ENCODE measurements at places on chromosomes 7 and 10. TPM values are rescaled to one million over a fixed set of nuclear protein-coding genes. Genes with fewer than 3 reads are reported as not detected.
A peak's percentile ranks its signal among the peaks of the same experiment; 100 is the strongest.

GRCh38 chr7:119561751-119562150, 711.2 kb upstream of the KCND2 start:
- no peak for DNase-seq

DNA sequence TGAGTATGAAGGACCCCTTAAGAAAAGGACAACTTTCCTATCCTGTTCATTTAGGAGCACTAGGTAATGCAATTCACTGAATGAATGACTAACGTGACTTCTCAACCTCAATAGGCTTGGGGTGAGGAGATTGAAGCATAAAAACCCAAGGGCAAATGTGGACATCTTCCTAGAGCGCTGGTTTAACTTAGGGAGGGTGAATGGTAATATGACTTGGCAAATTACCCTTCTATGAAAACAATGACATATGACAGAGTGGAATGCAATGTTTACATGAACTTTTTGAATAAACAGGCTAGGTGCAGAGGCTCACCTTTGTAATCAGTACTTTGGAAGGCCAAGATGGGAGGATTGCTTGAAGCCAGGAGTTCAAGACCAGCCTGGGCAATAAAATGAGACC, 83.9 kb upstream of the ANK3 start:
- no peak for DNase-seq

PTPRN2 gene
- 6.6 TPM for total RNA-seq

GRCh38 chr10:36880898-36881297, 244.5 kb upstream of the ANKRD30A start:
- no peak for DNase-seq

- peak; percentile 93 for DNase-seq
These were observed 2.0 kb downstream of the ZMIZ1 start for GRCh38 chr10:79070606-79071395.

- DNase-seq, result peak; percentile 27
These were observed 5.5 kb downstream of the AP3M1 start for GRCh38 chr10:74145133-74145532.

SHTN1 gene
- 14.9 TPM for total RNA-seq

COL26A1 gene
- total RNA-seq, result 0.30 TPM

PNLIP gene
- total RNA-seq, result 1.1 TPM

DNA sequence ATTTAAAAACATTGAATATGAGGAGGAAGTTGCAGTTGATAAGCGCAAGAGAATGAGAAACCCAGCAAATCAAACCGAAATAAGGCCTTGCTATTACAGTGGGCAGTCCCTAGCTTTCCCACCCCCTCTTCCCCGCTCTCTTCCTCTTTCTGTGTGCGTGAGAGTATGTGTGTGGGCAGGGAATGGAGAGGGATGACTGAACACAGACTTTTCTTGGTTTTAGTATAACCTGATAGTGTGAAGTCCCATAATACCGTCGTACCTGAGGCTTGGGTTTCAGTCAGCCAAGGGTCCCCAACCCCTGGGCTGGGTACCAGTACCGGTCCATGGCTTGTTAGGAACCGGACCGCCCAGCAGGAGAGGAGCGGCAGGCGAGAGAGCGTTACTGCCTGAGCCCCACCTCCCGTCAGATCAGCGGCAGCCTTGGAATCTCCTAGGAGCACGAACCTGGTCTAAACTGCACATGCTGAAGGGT, 255.3 kb downstream of the CELF2 start:
- no peak for DNase-seq

DNA sequence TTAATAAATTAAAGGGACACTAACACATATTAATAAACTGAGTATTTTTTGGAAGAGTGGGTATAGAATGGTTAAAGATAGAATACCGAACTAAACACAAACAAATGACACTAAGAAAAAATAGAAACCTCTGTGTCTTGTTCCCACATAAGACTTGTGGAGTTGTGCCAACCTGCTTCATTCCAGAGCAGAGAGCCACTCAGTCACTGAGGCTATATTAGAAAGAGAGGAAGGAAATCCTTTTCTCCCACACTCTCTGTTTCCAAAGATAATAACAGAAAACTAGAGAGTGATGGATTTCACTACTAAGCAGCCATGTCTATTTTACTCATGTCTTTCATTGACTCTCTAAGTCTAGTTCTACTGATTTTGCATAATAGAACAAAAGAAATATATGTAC, 26.0 kb downstream of the CTNNA3 start:
- no peak for DNase-seq

RNF148 gene
- 2.1 TPM for total RNA-seq

DNA sequence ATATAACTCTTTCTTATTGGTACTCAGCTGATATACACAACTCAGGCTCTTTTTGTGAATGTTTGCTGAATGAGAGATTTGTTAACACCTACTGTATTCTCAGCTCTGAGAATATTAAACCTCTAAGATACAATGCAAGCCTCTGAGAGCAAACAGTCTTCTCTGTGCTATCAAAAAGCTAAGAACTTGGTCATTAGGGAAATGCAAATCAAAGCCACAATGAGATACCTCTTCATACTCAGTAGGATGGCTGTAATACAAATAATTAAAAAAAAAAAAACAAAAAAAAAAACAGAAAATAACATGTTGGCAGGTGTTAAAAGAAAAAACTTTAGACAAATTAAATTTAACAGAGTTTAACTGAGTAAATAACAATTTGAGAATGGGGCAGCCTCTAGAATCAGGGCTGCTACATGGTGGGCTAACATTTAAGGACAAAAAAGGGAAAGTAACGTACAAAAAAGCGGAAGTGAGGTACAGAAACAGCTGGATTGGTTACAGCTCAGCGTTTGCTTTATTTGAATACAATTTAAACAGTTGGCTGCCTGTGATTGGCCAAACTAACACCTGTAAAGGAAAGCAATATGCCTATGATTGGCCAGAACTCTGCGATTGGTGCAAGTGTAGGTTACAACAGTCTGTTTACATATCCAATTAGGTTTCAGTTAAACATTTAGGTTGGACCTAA, 14.8 kb upstream of the MTURN start:
- DNase-seq, result no peak

DNA sequence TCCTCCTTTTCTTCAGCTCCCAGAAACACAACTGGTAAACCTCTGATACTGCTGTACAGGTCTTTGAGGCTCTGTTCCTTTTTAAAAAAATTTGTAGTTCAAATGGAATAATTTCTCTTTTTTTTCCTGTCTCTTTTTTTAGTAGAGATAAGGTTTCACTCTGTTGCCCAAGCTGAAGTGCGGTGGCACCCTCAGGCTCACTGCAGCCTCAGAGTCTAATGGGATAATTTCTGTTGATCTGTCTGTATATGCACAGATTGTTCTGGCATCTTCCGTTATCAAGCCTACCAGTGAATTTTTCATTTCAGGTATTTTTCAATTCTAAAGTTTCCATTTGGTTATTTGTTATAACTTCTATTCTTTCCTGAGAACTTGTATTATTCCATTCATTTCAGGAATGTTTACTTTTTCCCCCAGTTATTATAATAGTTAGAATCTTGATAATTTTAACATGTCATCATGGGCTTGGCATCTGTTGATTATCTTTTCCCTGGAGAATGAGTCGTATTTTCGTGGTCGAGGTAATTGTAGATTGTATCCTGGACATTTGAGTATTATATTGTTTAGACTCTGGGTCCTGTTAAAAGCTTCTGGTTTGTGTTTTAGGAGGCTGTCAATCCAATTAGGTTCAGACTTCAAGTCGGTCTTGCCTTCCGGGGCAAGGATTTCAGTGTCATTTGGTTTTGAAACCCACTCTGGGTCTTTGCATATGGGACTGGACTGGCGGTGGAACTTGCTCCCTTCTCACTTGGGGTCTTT, 24.5 kb downstream of the CRCP start:
- DNase-seq, result no peak

GPR158 gene
- total RNA-seq, result under 0.01 TPM

Data from tibial nerve (tissue), 4 donors.